CMK (cell line): ENCODE measurements at places on chromosomes 11 and 22.

GRCh38 chr11:58613228-58613627 lies 9.2 kb upstream of the CNTF start:
- DNase-seq: no peak

GRCh38 chr11:103486604-103487003 lies 377.4 kb downstream of the DYNC2H1 start:
- DNase-seq: no peak

DNA sequence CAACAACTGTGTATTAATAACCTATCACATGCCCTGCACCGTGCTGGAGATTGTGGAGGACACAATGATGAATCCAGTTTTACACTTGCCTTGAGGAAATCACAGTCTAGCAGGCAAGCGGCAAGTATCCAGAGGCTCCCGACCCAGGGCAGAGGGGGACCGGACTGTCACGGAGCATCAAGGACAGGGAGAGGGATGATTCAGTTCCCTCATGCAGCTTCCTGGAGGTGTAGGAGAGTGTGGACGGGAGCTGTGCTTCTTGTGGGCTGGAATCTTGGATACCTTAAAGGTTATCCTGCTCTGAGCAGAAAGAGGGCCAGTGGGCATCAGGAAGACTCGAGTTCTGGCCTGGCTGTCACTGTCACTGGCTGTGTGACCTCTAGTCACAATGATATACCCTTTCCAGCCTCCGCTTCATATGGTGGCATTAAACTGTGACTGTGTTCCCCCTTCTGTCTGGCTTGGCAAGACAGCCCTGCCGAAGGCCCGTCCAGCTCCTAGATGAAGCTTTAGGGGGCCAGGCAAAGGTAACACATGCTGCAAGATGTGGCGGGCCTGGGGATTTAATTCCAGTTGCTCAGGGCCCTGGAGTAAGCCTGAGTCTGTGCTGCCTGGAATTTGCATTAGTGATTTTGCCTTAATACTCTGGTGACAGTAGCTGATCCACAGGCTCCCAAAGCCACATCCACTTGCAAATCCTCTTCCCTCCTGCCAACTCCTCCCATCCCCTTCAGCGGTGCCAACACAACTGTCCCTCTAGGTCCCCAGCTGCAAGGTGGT lies 162.8 kb downstream of the DSCAML1 start:
- no peak for DNase-seq

GRCh38 chr11:59900366-59901126 lies 22.0 kb downstream of the OOSP3 start:
- no peak for DNase-seq

GRCh38 chr22:20490183-20490940 lies 5.2 kb downstream of the KLHL22 start:
- no peak for DNase-seq

DNA sequence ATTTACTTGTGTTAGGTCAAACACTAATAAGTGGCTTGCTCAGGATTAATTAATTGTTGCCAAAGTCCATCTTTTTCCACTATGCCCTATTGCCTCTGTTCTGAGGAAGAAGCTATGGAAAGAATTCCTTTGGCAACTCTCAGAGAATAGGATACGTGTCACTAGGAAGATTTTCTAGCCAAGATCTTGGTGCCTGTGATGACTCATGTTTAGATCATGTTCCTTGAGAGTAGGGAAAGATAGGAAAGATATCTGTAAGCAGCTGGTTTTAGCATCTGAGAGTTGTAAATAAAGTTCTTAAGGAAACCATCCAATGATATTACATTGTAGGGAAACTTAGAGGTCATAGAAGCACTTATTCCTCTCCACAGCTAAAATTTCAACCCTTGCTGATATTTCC lies 15.7 kb downstream of the SLN start:
- no peak for DNase-seq

DNA sequence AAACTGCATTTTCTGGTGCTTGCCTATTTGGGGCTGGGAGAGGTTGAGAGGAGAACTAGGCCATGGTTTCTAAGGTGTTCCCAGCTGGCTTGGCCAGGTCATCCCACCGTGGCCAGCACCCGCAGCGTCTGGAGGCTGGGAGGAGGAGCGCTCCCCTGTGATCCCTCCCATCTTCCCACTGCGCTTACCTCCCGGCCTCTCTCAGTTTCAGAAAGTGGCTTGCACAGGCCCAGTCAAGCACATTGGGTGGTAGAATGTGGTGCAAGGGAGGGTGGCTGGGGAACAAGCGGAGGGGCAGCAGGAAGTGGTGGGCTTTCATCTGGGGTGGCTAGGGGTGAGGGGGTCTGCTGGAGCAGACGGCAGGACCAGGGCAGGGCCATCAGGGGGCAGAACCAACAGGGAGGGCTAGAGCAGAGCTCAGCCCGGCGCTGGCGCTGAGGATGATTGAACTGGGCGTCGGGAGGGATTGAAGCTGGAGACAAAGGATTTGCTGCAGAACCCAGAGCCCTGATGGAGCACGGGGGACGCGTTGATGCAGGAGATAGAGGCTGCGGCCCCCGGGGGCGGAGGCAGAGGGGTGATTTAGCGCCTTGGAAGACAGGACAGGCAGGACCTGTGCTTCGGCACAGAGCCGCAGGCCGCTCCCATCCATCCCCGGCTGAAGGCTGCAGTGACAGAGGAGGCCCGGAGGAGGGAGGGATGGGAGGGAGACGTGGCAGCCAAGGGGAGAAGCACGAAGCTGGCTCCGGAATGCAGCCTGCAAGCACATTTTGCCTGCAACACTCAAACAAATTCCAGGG lies 76.0 kb downstream of the TRIM29 start:
- no peak for DNase-seq

- DNase-seq: no peak
These were observed 5.9 kb downstream of the SERPIND1 start for GRCh38 chr22:20779818-20780158.

DNA sequence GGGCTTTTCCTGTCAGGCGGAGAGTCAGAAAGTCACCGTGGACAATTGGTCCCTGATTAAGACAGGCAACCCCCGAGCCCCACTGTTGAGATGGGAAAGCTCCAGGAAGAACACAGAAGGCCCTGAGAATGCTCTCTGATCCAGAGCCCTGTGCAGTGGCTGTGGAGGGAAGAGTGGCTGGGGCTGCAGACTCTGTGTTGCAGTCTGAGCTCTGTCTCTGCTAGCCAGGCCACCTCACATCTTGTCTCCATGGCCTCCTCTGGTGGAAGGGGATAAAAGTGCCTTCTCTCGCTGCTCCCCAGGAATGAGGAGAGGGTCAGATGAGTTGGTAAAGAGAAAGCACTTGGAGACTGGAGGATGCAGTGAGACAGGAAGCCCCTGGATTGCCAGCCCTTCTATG lies 141.2 kb downstream of the CEP164 start:
- no peak for DNase-seq

- DNase-seq: no peak
These were observed 1.1 kb downstream of the TTLL12 start for GRCh38 chr22:43185860-43186261.

- DNase-seq: no peak
These were observed 664 bp upstream of the OR10A4 start for GRCh38 chr11:6875761-6876160.

DNA sequence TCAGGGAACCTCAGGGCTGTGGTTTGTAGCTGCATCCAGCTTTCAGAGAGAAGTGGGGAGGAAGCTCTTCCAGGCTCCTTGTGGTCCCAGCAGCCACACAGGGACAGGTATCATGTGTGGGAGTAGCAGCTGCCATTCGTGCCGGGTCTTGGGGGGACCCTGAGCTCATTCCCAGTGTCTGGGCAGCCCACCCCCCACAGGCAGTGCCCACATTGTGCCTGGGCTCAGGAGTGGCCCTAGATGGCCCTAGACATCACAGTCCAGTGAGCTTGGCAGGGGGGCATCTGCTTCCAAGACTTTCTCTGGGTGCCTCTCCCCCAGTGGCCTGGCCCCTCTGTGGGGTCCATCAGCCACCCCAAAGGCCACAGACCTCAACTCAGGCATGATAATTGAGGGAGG lies 619.7 kb downstream of the BRD1 start:
- no peak for DNase-seq

DNA sequence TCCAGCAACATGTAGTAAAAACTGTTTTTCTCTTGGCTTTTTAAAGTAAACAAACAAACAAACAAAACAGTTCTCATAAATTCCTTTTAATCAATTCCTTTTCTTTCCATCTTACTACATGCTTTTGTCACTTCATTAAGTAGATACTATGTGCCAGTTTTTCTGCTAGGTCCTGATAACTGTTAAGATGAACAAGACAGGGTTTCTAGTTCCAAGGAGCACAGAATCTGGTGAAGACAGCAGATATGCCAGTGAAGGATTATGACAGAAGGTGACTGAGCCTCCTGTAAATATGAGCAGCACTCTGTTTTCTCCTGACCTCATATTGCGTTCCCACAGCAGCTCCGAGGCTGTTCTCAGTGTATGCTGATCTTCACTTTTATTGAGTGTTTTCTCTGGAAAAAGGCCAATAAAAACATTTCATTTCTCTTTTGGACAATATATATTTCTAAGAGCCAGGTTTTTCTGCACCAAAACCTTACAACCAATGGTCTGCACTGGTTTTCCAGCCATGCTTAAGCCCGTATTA lies 45.8 kb downstream of the HEPHL1 start:
- DNase-seq: no peak

GRCh38 chr11:69218271-69218682 lies 62.5 kb downstream of the SMIM38 start:
- DNase-seq: no peak

GRCh38 chr22:32532820-32533128 lies 58.2 kb downstream of the FBXO7 start:
- DNase-seq: peak; percentile 71

DNA sequence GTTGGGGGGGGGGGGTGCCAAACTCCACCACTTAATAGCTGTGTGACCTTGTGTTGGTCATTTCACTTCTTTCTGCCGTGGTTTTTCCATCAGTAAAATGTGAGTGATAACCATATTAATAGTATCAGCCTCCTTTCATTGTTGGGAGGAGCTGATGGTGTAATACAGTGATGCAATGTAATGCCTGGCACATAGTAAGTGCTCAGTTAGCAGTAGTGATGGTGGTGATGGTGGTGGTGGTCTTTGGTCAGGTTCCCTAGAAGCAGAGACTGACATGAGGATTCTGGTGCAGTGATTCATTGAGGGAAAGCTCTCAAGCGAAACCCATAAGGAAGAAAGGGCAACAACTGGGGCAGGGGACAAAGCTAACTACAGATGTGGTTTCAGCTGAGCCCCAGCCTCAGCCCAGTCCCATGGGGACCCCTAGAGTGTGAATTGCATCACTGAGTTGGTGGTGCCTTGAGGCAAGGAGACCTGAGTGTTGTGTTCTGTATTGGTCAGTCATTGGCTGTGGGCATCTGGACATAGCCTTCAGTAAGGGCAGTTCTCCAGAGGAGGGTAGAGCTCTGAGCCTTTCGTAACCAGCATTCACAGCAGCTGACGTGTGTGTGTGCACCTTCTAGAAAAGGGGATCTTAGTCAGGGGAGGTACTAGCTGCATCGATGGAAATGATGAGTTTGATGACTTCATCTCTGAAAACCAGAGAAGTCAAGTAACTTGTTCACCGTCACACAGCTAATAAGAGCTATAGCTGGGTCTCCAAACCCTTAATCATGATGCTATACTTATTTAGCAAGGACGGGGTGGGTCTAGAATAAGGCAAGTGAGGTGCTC lies 93.6 kb upstream of the CRYBB3 start:
- no peak for DNase-seq

DNA sequence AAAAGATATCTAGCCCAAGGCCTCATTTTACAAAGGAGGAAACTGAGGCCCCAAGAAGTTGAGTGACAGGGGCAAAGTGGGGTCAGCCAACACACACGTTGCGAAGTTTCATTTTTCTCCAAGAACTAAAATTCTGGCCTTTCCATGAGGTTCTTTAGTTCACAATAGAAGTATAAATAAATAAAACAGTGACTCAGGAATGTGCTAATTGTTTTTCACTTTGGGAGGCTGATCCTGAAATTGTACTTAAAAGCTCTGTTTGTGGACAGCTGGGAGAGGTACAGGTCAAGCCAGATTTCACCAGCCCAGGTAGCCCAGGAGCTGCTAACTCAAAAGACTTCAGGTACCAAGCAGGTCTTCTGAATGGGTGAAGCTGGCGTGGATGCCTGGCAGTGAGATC lies 105.2 kb downstream of the TRAF6 start:
- DNase-seq: no peak

DNA sequence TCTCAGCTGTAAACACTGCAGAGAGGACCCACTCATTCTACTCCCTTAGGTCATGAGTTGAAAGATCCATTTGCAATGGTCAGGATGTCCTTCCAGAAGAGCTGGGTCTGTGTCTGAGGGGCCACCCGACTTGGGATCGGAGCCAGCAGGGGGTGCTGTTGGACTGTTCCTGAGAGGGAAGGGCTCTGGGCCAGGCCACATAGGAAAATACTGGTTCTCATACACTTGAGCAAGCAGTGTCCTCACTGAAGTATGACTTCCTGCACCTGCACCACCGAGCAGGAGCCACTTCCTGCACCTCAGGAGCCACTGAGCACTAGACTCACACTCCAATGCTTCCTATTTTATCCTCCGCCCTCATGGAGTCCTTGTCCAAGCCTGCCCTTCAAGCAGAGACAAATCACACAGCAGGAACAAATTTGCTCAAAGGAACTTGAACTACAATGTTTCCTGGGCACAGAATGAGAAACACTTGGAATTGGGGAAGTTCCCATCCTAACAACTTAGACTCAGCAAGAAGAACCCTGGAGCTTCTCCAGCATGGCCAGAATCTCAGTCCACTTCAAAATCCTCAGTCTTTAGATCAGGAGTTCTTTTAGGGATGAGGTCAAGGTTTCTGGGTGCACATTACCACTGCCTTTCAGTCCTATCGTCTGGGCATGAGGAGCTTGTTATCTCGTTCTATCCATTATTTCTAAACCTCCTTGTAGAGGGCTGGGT lies 36.6 kb upstream of the VPREB1 start:
- DNase-seq: peak; percentile 43

DNA sequence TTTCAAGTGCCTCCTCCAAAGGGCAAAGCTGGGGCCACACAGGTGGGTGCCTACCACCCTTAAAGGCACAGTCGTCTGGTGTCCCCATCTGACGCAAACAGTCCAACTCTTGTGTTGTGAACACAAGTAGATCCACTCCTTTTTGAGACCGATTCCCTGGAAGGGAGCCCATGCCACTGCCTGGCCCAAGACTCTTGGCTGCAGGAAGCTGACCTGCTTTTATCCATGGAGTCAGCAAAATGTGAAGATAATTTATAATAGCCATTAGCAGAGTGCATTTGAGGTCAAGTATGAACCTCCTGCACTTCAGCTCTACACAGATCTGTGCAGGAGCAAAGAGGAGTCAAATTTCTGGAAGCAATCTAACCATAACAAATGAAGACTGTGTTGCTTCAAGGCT lies 68.5 kb downstream of the ADM start:
- DNase-seq: no peak

- DNase-seq: no peak
These were observed 30.0 kb downstream of the NNMT start for GRCh38 chr11:114326151-114326550.

GRCh38 chr22:19477321-19478044 lies 1.5 kb downstream of the UFD1 start:
- DNase-seq: no peak

DNA sequence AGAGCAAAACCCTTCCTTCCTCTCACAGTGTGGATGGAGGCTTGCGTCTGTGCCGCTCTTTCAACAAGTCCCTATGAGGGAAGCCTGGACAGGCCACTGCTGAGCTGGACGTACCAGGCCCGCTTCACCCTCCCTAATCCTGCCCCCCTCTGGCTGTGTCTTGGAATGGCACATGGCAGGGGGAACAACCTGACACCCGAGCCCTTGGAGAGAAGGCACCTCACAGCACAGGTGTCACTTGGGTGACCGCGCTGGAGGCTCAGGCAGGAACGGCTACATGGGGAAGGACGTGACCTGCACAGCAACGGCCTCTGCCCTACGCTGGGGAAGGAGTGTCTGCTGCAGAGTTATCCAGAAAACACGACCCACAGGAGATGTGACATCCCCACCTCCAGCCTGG lies 11.0 kb downstream of the CARS1 start:
- DNase-seq: no peak

- no peak for DNase-seq
These were observed 59.7 kb upstream of the AMPD3 start for GRCh38 chr11:10395166-10395897.
